ENCODE measurements at places on chromosomes 6 and 20.

GRCh38 chr6:89554106-89554505, 84.4 kb downstream of the LYRM2 start:
- no peak for DNase-seq

DNA sequence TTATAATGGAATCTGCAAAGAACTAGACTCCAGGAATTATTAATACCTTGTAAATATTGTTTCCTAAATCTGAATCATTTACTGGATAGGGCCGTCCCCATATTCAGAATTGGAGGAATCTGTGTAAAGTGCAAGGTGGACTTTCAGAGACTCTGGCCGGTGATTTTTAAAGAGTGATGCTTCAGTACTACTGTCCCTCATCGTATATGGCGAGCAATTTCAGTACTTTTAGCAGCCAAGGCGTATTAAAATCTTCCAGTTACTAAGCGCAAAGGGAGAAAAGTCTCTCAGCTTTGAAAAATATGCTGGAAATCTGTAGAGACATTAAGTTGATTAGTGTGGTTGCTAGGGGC, 483 bp downstream of the SMIM26 start:
- no peak for DNase-seq

- DNase-seq: no peak
Observed at GRCh38 chr20:40154514-40154913, 534.5 kb downstream of the MAFB start.

DNA sequence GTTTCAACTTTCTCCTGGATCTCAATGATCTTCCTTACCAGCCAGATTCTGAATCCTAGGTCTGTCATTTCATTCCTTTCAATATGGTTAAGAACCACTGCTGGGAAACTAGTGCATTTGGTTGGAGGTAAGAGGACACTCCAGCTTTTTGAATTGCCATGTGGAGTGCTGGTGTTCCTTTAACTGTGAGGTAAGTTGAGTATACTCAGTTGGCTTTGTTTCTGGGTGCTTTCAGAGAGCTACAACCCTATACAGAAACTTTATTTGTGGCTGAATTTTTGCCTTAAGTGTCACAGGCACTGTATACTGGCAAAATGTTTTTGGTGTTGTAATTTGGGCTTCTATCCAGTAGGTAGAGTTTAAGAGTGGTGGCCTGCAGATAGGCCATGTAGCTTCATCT, 175.8 kb downstream of the TBC1D32 start:
- no peak for DNase-seq

- no peak for DNase-seq
Observed at GRCh38 chr6:159169193-159169555, at the start of gene FNDC1. Gene FNDC1, plus strand, starts transcription at chr6:159169400. Its CDS starts 197 bp downstream, at chr6:159169597.

GRCh38 chr6:109486068-109486467, 3.0 kb upstream of the ZBTB24 start:
- no peak for DNase-seq

All from spleen (tissue), 13 donors.